ENCODE measurements at places on chromosomes 3 and 15.

DNA sequence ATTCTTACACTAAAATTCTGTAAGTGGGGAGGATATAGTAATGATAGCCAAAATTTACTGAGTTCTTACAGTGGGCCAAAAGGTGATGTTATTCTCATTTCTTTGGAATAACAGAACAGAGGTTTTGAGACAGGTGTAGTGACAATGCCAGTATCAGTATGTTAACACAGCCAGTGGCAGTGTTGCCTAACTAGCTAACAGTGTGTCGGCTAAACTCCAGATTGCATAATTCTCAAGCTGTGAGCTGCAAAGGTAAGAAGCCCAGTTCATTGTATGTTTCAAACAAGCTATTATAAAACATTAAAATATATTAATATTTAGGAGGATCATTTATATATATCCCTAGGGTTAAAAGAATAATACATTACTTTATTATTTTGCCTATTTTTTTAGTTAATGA, 920 bp downstream of the SLC15A2 start:
- no peak for DNase-seq

DNA sequence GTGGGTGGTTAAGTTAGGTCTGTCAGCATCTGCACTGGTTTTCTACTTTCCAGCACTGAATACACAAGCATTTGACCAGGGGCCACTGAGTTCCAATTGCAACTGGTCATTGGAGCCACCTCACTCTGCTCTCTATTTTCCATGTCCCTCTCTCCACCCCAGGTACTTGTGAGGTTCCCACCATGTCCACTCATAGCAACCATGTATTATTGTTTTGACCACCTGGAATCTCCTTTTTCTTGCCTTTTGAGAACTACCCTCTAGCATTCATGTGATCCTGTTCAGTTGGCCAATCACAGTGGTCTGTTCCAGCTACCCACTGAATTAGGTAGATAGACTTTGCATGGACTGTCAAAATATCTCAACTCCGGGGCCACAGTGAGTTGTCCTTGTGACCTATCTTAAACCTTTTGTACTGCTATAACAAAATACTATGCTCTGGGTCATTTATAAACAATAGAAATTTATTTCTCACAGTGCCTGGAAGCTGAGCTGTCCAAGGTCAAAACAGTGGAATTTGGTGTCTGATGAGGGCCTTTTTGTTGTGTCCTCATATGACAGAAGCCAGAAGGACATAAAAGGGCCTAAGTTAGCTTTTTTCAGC, 20.2 kb upstream of the TM4SF18 start:
- DNase-seq = no peak

DNA sequence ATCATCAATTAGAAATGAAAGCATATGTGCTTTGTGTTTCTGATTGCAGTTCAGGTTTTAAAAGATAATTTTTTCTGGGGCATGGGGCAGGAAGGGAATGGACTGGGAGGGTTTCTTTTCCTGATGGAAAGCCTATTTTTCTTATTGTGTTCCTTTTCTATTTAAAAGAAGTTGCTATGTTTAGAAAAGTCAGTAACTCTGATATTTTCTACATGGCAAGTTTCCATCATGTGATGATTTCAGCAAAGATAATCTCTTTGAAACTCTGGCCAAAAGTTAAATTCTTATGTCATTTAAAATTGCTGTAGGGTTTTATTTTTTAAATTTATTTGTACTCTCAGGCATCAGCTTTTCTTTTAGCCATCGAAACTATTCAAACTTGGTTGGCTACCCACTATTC, 601.2 kb downstream of the FOXP1 start:
- no peak for DNase-seq

GRCh38 chr3:108406063-108406660, 104.2 kb downstream of the MYH15 start:
- DNase-seq = no peak

DNA sequence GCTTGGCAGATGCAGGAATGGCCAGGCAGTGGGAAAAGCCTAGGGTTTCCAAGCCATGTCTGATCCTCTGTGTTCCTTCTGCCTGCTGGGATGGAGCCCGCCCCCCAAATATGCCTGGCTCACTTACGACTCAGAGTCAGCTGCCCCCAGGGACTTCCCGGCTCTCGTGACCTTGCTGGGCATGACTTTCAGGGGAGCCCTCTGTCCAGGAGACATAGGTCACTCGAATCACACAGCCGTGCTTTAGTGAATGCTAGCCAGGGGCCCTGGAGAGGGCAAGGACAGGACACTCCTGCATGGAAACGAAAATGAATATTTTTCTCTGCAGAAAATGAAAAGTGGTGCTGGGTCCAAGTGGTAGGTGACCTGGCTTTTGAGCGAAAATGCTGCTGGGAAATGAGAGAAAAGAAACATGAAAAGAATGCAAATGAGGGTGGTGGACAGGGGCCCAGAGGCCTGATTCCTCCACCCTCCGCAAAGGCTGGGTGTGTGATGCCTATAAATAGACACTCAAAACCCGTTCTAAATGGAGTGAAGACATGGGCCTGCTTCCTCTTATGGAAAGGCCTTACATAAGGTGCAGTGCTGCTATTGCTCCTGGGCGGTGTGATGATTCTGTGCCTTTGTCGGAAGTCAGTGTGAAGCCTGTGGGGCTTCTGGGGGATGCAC, 107.4 kb downstream of the APBA2 start:
- no peak for DNase-seq

GRCh38 chr3:126912027-126912422, 70.9 kb upstream of the PLXNA1 start:
- DNase-seq = no peak

GRCh38 chr3:185631508-185632206, 45.6 kb downstream of the SENP2 start:
- DNase-seq = no peak

- no peak for DNase-seq
Measured at GRCh38 chr3:184082465-184082864, 14.4 kb upstream of the HTR3E start.

DNA sequence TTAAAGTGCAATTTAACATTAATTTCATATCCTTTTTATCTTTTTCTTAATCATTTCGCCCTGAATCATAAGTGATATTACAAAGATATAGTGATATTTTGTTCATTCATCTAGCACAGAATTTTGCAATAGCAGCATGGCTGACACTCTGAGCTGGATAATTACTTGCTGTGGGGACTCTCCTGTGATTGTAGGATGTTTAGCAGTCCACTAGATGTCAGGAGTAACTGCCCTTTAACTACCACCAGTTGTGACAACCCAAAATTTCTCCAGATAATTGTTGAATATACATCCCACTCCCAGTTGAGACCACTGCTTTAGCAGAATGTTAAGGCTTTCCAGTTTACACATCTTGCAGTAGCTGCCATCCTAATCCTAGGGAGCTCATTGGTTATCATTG, 196.8 kb upstream of the MBNL1 start:
- no peak for DNase-seq

GRCh38 chr3:104596551-104596950, 770.2 kb upstream of the ALCAM start:
- DNase-seq = no peak

DNA sequence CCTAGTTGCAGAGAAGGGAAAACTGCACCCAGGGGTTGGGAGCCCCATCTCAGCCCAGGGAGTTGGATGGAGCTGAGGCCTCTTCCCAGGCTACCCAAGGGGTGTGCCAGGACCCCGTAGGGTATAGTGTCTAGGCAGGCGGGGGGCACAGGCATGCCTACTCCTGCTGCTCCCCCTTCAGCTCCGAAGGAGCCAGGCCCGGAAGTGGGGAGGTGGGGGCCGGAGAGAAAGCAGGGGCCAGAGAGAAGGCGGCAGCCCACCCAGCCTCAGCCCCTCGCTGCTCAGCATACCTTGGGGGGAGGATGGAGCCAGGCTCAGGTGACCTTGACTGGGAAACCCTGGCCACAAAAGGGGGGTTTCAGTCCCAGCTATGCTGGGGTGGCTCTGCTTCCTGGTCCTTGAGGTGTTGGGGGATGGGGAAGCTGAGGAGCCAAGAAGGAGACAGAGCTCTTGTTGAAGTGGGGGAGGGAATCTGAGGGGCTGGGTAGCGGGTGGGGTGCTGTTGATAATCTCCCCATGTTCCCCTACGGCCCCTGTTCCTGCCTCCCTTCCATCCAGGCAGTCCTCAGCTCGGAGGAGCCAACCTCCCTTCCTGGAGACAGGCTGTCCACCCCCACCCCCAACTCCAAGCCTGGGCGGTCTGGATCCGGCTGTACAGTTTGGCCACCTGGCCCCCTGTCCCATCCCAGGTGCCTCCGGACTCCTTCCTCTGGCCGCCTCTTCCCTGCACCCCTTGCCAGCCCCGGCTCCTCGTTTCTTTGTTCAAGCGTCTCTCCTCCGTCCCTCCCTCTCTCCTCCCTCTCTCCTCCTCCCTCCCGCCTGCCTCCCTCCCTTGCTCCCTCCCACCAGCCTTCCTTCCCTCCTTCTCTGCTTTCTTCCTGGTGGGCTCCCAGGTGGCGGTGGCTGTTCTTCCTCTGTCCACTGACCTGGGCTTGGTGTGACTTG, 1.7 kb downstream of the SEMA3F start:
- no peak for DNase-seq

GRCh38 chr15:67095912-67096311, 30.5 kb downstream of the SMAD3 start:
- DNase-seq = no peak

- DNase-seq = no peak
Measured at GRCh38 chr3:194262925-194263305, 88.2 kb downstream of the CPN2 start.

DNA sequence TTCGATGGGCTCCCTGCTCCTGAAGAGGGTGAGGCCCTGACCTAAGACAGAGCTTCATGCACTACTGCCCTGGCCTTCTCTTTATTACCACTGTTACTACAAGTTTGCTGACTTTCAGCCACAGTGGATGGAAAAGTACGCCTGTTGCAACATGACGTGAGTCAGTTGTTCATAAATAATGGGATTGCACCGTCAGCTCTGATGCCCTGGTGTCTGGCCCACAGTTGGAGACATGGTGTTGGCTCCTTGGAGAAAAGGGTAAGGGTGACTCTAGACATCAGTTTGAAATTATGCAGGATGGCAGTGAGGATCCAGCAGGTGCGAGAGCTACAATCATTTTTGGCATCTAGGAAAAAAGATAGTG, 5.5 kb downstream of the PAQR5 start:
- DNase-seq = no peak

DNA sequence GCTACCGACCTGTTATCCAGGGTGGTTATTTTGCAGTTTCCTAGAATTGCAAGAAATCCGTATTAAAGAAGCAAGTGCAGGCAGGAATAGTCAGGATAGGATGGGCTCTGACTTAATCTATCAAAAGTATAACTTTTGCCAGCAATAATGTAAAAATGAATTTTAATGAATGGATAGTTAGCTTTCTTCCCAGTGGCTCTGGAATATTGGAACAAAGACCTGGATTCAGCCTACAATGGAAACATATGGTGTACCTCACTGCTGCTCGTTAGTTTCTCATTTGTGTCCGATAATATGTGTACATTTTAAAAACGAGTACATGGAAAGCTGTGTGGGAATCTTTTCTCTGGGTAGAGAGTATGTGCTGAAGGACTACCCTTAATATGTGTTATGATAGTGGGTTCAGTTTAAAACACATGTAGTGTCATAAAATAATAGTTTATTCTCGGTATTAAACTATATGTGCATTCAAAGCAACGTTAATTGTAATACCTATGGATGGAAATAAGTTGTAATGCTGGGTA, 805 bp downstream of the SERPINI1 start:
- DNase-seq = no peak

- DNase-seq = no peak
Measured at GRCh38 chr3:11950576-11950975, 53.6 kb upstream of the SYN2 start.

DNA sequence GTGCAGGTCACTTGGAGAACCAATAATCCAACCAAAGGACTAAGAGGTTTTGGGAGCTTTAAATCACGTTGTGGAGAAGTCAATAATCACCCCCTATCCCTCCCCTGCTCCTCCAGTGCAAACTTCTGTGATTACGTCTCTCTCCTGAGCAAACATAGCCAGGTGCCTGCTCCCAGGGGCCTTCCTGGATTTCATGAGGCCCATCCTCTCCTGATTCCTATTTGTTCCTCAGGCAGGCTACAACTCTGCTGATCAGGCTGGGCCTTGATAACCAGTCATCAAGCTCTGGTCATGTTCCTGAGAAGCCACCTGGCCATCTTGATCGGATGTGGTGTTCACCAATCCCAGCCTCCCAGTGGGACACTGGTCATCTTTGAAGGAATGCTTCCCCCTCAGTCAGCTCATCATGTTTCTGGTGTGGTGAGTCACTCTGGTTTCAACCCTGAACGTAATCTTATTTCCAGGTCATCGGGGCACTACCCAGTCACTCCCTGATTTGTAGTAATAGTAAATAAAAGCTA, 2.9 kb upstream of the ZNF710 start:
- DNase-seq = no peak

DNA sequence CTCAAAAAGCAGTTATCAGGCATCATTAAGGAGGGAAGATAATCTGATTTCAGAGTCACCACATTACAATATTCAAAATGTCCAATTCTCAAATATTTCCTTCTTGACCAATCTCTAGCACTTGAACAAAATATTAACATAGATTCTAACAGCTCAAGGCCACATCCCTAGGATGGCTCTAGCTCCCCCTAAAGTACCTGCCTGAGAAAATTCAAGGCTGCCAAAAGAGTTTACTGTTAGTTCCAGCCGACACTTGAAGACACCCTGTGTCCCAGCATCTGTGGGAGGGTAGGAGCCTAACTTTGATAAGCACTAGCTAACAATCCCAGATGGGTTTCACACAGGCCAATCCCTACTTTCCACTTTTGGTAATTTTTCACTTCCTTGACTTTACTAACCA, 10.4 kb downstream of the NSMCE3 start:
- no peak for DNase-seq

- DNase-seq = no peak
Measured at GRCh38 chr3:101536266-101536665, 23.3 kb upstream of the SENP7 start.

GRCh38 chr15:90174140-90174875, 26.8 kb upstream of the SEMA4B start:
- DNase-seq = peak; percentile 37

DNA sequence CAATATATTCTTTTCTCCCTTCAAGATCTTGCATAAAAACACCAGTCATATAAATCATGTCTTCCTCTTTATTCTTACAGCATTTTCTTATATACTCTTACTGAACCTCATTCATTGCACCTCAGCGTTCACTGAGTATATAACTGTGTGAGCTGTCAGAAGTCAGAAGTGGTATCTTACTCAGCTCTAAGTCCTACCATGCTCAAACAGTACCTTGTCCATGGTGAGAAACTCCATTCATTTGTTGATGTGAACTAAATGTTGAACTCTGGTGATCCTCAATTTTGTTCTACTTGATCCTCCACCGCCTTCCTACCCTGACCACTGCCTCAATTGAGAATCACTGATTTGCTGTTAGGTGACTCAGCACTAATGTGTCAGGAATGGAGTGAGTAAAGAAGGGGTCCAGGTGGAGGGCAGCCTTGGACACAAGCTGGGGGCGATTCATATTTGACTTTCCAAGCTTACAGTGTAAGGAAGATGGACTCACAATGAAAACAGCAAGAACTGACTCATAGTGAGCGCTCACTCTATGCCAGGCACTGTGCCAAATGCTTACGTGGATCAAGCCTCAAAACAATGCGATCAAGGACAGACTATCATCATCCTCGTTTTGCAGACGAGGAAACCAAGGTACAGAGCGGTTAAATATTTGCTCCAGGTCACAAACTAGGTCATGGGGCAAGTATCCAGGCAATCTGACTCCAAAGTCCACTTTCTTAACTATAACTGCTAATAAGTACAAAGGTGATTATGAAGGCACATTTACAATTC, 13.5 kb upstream of the ZFYVE19 start:
- DNase-seq = no peak

Data from right lung (tissue), 10 donors.